ENCODE measurements at places on chromosomes 7 and 10.

- no peak for DNase-seq
These were observed 353.9 kb upstream of the MEOX2 start for GRCh38 chr7:16040346-16040745.

- DNase-seq, result no peak
These were observed 108.1 kb downstream of the GRID1 start for GRCh38 chr10:86258499-86258898.

GRCh38 chr7:983616-984071 lies 663 bp downstream of the CYP2W1 start:
- no peak for DNase-seq

- DNase-seq, result no peak
These were observed 4.8 kb downstream of the EGR2 start for GRCh38 chr10:62811159-62811875.

- no peak for DNase-seq
These were observed 101.2 kb upstream of the PDGFA start for GRCh38 chr7:620885-621284.

- DNase-seq, result no peak
These were observed 50.7 kb downstream of the LMBR1 start for GRCh38 chr7:156842317-156842716.

DNA sequence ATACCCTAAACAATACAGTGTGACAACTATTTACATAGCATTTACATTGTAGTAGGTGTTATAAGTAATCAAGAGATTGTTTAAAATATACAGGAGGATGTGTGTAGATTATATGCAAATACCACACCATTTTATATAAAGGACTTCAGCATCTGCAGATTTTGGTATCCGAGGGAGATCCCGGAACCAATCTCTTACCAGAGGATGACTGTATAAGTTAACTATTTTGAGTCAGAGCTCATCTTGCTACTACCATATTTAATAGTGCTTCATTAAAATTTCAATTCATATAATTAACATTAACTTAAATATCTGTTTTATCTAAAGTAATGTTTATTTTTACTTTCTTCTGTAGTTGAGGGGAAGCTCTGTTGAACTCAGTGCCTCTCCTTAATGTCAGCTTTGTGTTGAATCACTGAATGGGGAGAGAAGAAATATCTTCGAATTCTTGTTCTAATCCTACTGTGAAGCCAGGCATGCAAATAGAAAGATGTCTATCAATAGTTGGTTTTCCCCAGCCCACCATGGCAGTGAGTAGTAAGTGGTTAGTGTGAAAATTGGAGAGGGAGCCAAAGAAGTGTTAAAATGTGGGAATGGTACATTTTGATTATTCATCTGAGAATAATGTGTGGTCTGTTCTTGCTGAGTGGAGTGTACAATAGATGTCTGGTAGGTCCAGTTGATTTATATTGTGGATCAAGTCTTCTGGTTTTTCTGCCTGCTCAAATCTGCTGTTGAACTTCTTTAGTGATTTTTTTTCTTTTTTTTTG lies 90.1 kb upstream of the CYP26C1 start:
- DNase-seq, result no peak

DNA sequence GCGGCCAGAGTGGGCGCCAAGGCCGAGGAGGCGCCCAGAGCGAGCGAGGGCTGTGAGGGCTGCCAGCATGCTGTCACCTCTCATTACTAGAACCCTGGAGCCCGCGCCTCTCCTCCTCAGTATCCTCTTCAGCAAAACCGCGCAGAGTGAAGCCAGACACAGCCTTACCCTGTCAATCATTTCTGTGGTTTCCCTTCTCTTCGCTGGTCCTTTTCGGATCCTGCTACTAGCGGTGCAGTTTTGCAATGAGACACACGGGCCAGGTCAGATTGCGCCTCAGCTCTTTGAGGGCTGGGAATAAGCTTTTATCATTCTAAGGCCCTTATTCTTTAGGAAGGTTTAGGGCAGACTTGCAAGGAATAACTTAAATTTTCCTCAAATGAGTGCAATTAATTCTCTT lies 55.5 kb upstream of the FAM171A1 start:
- no peak for DNase-seq

DNA sequence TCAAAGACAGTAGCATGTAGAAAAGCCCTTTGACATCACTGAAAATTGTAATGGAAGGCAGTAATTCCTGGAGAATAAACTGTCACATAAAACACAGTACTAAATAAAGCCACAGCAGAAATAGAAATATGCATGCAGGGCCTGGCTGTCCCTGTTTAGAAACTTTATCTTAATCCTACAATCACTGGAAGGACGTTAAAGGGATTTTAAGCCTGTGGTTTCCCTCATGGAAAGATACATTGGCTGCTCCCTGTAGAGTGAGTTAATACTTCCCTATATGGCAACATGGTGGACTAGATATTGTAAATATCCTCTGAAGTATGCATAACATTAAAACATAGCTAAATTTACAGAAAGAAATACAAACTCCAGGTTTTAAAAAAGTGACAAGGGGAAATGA lies 1334.9 kb upstream of the CELF2 start:
- no peak for DNase-seq

DNA sequence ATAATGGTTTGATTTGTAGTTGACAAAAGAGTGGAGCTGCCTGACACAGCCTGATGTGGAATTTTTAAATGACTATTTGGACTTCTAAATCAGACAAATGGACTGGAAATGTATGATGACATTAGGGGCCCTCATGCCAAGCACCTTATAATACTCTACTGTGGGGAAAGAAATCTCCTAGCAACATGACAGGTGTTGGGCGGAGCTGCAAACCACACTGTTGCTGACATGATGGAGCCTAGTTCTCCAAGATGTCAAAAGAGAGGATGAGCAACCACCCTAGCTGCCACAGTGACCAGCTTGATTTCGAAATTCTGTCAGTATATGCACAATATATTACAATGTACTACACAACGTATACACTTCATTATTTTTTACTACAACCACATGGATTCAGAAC lies 65.8 kb downstream of the RHOBTB1 start:
- no peak for DNase-seq

- no peak for DNase-seq
These were observed 163.7 kb downstream of the AHR start for GRCh38 chr7:17462131-17462631.

GRCh38 chr7:91653286-91653685 lies 227.2 kb downstream of the MTERF1 start:
- DNase-seq, result no peak

- DNase-seq, result no peak
These were observed 52.5 kb upstream of the NFKB2 start for GRCh38 chr10:102342958-102343357.

- no peak for DNase-seq
These were observed 307.9 kb upstream of the SP8 start for GRCh38 chr7:21094589-21094988.

GRCh38 chr7:139355320-139355719 lies 4.4 kb upstream of the LUC7L2 start:
- no peak for DNase-seq

DNA sequence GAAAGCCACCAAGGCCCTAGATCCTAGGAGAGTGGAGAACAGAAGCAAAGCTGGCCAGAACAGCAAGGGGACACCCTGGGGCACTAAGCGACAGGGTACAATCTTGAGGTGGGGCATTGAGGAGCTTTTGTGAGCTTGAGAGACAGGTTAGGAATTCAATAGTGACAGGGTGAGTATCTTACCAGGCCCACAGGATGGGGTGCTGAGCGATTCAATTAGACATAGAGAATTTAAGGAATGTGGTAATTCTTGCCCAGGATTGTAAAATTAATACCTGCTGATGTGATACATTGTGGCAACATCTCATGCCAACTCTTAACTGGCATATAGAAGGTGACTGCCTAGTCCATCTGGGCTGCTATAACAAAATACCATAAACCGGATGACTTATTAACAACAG lies 14.0 kb downstream of the RBP3 start:
- no peak for DNase-seq

- no peak for DNase-seq
These were observed 152.6 kb downstream of the CAMK1D start for GRCh38 chr10:12501841-12502525.

DNA sequence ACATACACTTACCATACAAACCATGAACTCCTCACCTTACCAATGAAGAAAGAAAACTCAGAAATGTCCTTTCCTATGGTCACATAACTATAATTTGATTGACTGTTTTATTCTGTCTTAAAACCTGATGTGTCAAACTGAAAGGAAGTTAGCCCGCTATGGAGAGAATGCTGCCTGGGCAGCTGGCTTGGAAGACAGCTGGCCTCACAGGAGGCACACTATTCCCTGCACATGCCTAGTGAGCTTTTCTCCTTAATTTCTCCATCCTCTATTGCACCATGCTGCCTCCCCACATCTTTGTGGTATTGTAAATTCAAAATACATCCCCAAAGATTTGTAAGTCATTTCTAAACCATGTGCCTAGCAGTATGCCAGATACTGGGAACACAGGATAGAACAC lies 163.3 kb downstream of the STK31 start:
- DNase-seq, result no peak

- no peak for DNase-seq
These were observed 20.7 kb downstream of the AVL9 start for GRCh38 chr7:32515890-32516550.

GRCh38 chr10:85318809-85319807 lies 990.7 kb downstream of the CCSER2 start:
- no peak for DNase-seq

GRCh38 chr7:2643386-2644219 lies 11.8 kb downstream of the TTYH3 start:
- DNase-seq, result no peak

GRCh38 chr10:126290232-126290631 lies 98.0 kb downstream of the ADAM12 start:
- DNase-seq, result no peak

DNA sequence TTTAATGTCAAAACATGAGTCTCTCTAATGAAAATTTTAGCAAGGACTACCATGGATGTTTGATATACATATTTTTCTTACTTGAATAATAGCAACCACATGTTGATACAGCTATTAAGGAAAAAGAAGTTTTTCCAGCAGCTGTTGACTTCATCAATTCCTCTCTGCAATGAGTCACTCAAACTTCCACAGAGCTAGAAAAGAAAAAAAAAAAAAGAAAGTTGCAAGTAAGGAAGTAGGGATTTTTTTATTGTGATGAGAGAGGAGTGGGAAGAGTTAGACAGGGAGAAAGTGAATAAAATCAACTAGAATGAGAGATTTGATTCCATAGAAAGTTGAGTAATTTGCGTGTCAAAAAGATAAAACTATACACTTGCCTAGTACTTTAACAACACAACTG lies 46.2 kb downstream of the CAV1 start:
- DNase-seq, result peak; percentile 70

DNA sequence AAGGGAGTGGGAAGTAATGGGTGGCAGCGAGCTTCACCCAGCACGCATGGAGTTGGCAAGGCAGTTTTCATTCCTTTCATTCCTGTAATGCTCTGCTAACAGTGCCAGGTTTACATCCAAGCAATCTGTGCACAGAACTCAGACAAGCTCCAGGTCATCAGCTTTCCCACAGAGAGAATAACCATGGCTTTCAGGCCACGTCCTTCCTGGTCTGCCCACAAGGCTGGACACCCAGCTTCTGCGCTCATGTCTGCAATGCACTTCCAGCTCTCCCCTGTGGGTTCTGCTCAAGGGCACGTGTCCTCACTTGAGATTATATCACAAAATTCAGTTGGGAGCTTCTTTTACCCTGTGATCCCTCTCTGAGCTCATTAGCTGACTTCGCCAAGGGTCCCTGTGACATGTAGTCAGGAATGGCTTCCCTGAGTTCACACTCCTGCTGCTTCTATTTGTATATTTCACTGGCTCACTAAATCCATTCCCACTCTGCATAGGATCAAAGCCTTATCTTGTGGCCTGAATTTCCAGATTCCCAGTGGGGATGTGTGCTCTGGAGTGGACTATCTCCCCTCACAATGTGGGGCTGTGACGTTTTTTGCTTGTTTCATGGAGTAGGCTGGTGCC lies 18.6 kb downstream of the AKR1C2 start:
- no peak for DNase-seq

- no peak for DNase-seq
These were observed 504 bp upstream of the TRRAP start for GRCh38 chr7:98877692-98878364.

GRCh38 chr7:93053209-93053948 lies 64.4 kb downstream of the SAMD9 start:
- DNase-seq, result no peak

DNA sequence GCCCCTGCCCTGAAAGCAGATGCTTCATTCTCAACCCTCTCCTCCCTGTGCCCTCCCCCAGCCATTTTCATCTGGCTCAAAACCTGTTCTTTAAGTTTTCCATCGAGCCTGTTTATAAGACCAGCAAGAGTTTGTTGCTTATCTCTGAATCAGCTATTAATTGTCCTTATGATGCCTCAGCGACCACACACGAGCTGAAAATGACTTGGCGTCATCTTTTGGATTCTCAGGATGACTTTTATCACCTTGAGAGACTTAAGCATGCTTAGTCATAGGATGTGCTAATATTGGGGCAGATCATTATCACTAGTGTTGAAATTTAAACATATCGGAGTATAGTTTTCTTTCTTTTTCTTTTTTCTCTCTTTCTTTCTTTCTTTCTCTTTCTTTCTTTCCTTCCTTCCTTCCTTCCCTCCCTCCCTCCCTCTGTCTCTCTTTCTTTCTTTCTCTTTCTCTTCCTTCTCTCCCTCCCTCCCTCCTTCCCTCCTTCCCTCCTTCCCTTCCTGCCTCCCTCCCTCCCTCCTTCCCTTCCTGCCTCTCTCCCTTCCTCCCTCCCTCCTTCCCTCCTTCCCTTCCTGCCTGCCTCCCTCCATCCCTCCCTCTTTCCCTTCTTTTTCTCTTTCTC lies 184.5 kb downstream of the PHTF2 start:
- no peak for DNase-seq

DNA sequence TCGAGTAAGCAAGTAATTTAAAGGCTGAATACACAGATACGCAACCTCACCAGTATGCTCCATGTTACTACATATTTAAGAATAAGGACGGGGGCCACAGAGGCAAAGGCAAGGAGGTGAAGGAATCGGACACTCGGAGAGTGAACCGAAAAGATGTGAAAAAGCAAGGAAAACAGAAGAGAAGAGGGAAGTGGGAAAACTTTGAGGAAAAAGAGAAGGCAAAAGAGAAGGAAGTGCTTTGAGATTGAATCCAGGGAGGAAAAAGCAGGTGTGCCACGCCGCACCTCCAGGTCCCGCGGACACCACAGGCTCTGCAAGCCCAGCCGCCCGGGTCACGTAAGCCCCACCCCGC lies 367 bp upstream of the AVL9 start:
- no peak for DNase-seq

GRCh38 chr7:107160389-107160788 lies 8.4 kb upstream of the HBP1 start:
- no peak for DNase-seq

GRCh38 chr10:100341953-100342626 lies 4.9 kb upstream of the SCD start:
- peak; percentile 39 for DNase-seq

DNA sequence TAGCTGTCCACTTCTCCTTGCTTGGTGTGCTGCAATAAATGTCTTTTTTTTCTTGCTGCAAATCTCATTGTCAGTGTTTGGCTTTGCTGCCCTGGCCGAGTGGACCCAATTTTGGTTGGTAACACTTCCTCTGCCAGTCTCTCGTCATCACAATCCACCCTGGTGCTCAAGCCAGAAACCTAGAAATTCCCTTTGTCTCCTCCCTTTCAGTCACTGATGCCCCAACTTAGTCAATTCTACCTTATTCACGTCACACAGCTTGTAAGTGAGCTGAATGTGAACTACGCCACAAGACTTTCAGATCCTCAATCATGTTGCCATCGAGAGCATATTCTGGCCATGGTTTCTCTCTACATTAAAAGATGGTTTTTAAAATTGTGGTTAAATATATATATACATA lies 13.0 kb upstream of the FRA10AC1 start:
- no peak for DNase-seq

- DNase-seq, result no peak
These were observed 283.5 kb downstream of the ABCA13 start for GRCh38 chr7:48454750-48455192.
